Activated CD4-positive, alpha-beta T cell treated with anti-CD3 and anti-CD28 coated beads, Interleukin-2, amount 10 ng/mL, durations not matched to agents 7 days and 5 days (primary cell): ENCODE measurements at places on chromosomes 11 and 22.

- DNase-seq = no peak
Observed at GRCh38 chr11:32081129-32081641, 9.7 kb upstream of the RCN1 start.

- no peak for DNase-seq
Observed at GRCh38 chr11:898540-899190, 11.9 kb downstream of the CHID1 start.

DNA sequence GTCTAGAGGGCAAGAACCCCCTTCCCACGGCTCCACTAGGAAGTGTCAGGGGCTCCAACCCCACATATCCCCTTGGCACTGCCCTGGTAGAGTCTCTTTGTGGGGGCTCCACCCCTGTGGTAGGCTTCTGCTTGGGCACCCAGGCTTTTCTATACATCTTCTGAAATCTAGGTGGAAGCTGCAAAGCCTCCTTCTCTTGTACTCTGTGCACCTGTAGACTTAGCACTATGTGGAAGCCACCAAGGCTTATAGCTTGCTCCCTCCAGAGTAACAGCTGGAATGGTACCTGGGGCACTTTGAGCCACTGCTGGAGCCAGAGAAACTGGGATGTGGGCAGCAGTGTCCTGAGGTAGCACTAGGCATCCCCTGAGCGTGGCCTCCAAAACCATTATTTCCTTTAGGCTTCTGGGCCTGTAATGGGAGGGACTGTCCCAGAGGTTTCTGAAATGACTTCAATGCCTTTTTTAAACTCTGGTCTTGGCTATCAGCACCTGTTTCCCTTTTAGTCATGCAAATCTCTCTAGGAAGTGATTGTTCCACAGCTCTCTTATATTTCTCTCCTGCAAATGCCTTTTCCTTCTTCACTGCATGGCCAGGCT is 68.4 kb downstream of the TRAF6 start:
- no peak for DNase-seq

DNA sequence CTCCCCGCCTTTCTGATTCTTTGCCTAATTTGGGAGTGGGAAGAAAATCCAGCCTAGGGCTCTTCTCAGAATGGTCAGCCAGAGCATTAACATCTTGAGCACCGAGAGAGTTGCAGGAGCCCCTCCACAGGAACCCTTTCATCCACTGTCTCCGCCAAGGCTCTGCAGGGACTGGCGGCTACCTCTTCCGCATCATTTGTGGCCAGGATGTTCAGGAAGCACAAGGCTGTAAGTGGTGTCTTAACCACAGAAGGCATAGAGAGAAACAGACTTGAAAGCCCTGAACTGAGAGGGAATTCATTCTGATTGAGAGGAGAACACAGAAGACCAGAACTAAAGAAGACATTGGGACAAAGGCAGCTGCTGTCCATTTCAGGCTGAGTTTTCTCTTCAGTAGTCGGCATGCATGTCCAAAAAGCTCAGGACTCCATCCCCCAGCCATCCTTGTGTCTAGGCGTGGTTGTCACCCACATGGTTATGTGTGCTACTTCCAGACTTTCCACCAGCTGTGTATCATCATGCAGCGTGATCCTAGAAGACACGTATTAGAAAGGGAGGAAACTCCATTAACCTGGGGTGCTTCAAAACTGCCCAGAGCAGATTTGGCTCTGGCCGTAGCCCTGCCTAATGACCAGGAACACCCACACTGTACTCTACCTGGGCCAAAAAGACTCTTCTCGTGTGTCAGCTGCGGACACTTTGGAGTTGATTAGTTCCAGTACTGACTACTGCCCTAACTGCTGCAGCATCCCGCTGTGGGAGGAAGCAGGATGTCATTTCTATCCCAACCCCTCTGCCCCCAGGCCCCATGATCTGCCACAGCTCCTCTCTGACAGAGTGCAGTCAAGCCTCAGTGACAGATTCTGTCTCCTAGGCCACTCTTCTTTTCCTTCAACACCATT is 725.1 kb downstream of the NTM start:
- DNase-seq = no peak

GRCh38 chr11:128956401-128957201 is 13.9 kb upstream of the TP53AIP1 start:
- peak; percentile 36 for DNase-seq

GRCh38 chr22:18056161-18056666 is 21.6 kb upstream of the PEX26 start:
- DNase-seq = no peak

DNA sequence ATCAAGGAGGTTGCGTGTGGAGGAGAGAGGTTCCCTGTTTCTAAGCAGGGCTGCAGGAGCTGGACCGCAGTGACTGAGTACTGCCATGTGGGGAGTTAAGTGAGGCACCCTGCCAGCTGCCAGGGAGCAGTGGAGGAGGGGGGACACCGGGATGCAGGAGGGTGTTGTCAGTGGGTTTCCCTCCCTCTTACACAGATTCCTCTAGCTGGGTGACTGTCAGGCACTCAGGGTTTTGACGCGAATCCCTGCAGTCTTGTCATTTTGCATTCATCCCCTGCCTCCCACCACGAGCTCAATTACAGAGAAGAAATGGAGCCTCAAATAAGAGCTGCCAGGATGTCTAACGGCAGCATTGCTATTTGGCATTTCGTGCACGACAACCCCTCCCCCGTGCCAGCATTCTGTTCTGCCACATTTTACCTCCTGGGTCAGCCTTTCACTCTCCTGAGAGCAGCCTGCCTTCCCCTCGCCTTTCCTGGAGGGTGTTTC is 119.8 kb upstream of the SORL1-AS1 start:
- DNase-seq = no peak
